ENCODE measurements at places on chromosomes 5 and 9.

- no peak overlapping the region for H3K4me3 ChIP-seq
- H3K4me1 ChIP-seq, result no peaks in the 10 kb centered on the region
- no peaks in the 10 kb centered on the region for H3K27me3 ChIP-seq
- H3K36me3 ChIP-seq, result no peaks in the 10 kb centered on the region
- H3K27ac ChIP-seq, result no peak overlapping the region
Observed at GRCh38 chr5:5524327-5524726, 101.8 kb downstream of the ICE1 start.

DNA sequence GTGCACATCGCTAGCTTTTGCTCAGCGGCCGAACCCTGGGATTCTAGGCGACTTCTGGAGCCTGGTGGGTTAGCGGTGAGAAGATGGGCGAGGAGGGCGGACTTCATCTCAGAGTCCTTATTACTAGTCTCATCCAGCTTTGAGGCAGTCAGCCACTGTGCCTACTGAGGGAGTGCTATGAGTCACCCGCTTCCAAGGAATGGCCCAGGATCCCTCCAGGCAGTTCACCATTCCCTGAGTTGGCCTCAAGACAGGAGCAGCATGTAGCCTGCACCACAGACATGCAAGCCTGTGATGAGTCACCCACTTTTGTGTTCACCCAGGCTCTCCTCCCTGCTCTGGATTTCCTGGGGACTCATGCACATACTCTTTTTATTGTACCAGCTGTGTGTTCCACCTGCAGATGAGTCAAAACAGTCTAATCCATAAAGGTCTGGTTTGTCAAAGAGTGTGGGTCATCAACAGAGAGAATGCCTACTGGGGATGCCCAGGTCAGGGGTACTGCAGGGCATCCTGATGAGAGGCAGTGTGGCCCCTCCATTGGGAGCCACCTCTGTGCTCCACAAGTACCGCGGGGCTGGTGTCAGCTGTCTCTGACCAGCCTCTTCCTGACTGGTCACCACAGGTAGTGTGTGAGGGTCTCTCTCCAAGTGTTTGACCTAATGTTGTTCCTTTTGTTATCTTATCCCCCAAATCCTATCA is 20.2 kb downstream of the SLC22A5 start:
- peak; percentile 94 for DNase-seq
- H3K27me3 ChIP-seq, result no peaks in the 10 kb centered on the region
- H3K27ac ChIP-seq, result peak overlapping the region; percentile 45
- no peaks in the 10 kb centered on the region for H3K36me3 ChIP-seq

- no peak for DNase-seq
- H3K27me3 ChIP-seq, result no peaks in the 10 kb centered on the region
- no peaks in the 10 kb centered on the region for H3K36me3 ChIP-seq
Observed at GRCh38 chr9:36471359-36471758, 71.3 kb upstream of the RNF38 start.

GRCh38 chr9:107557236-107557990 is 67.8 kb upstream of the KLF4 start:
- H3K4me3 ChIP-seq, result no peak overlapping the region
- DNase-seq, result no peak
- no peaks in the 10 kb centered on the region for H3K36me3 ChIP-seq
- no peak overlapping the region for H3K27ac ChIP-seq
- H3K27me3 ChIP-seq, result no peaks in the 10 kb centered on the region

DNA sequence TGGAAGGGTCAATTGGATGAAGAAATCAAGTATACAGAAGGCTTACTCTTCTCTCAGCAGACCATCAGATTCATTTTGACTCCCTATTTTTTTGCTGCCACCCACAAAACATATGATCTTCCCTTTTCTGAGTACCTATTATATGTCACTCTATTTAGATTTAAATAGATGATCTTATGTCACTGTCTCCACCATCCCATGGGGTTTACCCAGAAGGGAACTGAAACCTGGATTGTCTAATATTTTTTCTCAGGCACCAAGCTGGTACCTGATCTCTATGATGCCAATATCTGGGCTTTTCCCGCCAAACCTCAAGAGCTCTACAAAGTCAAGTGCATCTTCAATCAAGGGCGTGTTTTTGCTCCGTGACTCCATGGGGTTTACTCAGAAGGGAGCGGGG is 118.7 kb downstream of the GAS1 start:
- H3K36me3 ChIP-seq, result no peaks in the 10 kb centered on the region
- H3K4me1 ChIP-seq, result no peaks in the 10 kb centered on the region
- H3K4me3 ChIP-seq, result no peak overlapping the region
- no peak for DNase-seq

- no peaks in the 10 kb centered on the region for H3K27me3 ChIP-seq
- DNase-seq, result no peak
- H3K27ac ChIP-seq, result no peak overlapping the region
- no peaks in the 10 kb centered on the region for H3K36me3 ChIP-seq
- H3K4me1 ChIP-seq, result no peaks in the 10 kb centered on the region
- H3K4me3 ChIP-seq, result no peak overlapping the region
Observed at GRCh38 chr9:119861842-119862241, 492.6 kb upstream of the BRINP1 start.

GRCh38 chr9:70590315-70590677 is 175.8 kb upstream of the KLF9 start:
- no peak overlapping the region for H3K4me3 ChIP-seq
- H3K27ac ChIP-seq, result no peak overlapping the region
- no peaks in the 10 kb centered on the region for H3K4me1 ChIP-seq
- no peaks in the 10 kb centered on the region for H3K36me3 ChIP-seq

DNA sequence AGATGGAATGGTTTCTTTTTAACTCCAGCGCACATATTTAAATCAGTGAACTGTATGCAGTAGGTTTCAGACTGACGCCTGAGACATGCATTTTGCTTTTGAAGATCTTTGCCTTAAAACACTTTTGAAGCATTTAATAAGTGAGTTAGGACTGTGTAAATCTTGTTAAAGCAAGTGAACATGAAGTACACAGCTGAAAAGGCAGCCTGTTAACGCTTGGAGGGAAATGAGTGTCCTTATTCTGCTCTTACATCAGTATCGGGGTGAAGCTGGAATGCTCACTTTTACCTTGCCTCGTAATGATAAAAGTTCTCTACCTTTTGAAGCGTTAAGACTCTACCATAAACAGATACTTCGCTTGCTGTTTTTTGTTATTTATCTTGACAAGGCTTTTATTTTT is 552.2 kb downstream of the ZNF608 start:
- DNase-seq, result no peak
- no peak overlapping the region for H3K27ac ChIP-seq
- H3K27me3 ChIP-seq, result no peaks in the 10 kb centered on the region
- no peak overlapping the region for H3K4me3 ChIP-seq
- no peaks in the 10 kb centered on the region for H3K36me3 ChIP-seq
- no peaks in the 10 kb centered on the region for H3K4me1 ChIP-seq

- no peaks in the 10 kb centered on the region for H3K36me3 ChIP-seq
- peak; percentile 28 for DNase-seq
- H3K4me1 ChIP-seq, result no peaks in the 10 kb centered on the region
- no peak overlapping the region for H3K4me3 ChIP-seq
- H3K27me3 ChIP-seq, result no peaks in the 10 kb centered on the region
- no peak overlapping the region for H3K27ac ChIP-seq
Observed at GRCh38 chr9:113650207-113651131, 186.9 kb downstream of the RGS3 start.

DNA sequence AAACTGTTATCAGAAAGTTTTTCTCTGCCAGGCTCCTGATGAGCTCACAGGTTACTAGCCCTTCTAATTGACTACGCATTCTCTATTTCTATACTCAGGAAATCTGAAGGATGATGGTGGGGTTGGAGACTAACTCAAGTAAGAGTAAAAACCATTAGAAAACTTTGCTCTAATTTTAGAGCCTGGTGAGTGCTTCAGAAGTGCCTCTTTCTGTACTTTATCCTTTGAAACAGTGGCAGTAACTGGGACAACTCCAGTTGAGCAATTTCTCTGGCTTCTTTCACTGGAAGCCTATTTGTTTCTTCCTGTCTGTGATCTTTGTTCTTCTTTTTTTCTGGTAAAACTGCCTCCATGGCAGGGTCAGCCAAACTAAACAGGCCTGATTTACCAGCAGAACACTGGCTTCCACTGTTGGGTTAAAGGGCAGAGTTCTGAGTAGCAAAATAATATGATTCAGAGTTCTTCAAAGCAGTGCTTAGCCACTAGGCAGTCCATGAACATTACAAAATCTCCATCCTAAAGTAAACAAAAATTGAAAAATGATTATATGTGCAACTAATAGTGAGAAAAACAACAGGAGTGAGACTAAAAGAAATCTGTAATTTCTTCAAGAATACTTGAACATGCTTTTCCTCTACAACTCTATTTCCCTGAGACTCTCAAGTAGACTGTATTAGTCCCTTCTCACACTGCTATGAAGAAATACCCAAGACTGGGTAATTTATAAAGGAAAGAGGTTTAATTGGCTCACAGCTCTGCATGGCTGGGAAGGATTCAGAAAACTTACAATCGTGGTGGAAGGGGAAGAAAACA is 79.8 kb downstream of the MROH2B start:
- H3K4me1 ChIP-seq, result no peaks in the 10 kb centered on the region
- no peaks in the 10 kb centered on the region for H3K36me3 ChIP-seq
- H3K27me3 ChIP-seq, result no peaks in the 10 kb centered on the region

DNA sequence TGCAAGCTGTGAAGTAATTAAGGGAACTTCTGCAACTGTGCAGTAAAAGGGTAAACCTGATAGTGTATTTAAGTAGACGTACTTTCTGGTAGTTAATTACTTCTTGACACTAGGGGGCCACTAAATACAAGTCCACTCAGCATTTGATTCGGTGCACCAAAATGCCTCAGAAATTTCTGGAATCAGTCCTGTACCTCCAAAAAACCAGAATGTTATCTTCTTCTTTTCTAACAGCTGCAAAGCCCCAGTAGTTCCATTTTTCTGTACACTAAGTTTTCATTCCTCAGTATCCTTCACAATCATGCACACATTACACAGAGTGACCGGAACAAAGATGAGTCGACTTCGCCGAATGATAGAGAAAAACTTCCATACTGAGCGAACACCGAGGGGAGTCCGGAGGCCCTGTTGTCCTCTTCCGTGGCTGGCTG is 484 bp downstream of the GFM2 start:
- peak overlapping the region; percentile 100 for H3K4me3 ChIP-seq
- H3K4me1 ChIP-seq, result peaks cover 25% of the 10 kb centered on the region
- peak overlapping the region; percentile 98 for H3K27ac ChIP-seq
- DNase-seq, result no peak

DNA sequence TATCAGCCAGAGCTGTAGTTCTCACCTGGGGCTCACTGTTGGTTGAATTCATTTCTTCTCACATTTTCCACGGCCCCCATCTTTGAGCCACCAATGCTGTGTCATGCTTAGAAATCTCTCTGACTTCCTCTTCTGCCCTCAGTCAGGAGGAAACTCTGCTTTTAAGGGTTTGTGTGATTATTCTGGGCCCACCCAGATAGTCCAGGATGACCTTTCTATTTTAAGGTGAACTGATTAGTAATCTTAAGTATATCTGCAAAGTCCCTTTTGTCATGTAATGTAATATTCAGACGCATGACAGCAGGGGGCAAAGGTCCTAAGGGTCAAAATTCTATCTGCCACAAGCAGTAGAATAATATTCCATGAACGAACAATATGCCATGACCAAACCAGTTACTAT is 88.4 kb downstream of the AK8 start:
- H3K36me3 ChIP-seq, result no peaks in the 10 kb centered on the region
- no peaks in the 10 kb centered on the region for H3K4me1 ChIP-seq
- DNase-seq, result no peak
- no peak overlapping the region for H3K4me3 ChIP-seq
- H3K27me3 ChIP-seq, result peaks cover 5% of the 10 kb centered on the region
- H3K27ac ChIP-seq, result no peak overlapping the region

DNA sequence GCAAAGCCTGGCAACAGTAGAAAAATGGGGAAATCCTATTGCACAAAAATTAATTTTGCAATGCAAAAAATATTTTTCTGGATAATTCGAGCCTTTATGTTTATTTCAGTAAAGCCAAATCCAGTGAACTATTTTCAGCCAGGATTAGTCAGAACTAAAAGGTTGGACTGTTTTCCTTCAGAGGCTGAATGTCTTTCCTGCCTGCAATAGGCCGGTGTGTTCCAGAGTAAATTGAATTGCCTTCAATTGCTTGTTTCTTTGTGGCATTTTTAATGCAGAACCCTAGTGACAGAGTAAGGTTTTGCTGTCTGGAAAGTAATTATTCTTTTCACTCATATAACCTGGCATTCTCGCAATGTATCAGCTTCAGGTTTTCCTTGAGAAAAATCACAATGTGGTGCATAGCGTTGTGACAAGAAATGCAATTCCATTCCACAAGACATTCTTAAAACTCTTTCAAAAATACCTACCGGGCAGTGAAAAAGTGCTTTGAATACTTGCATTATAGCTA is 183.7 kb downstream of the GLIS3 start:
- no peaks in the 10 kb centered on the region for H3K27me3 ChIP-seq
- DNase-seq, result no peak
- no peaks in the 10 kb centered on the region for H3K4me1 ChIP-seq
- no peak overlapping the region for H3K27ac ChIP-seq

- peaks cover 28% of the 10 kb centered on the region for H3K4me1 ChIP-seq
- no peak for DNase-seq
- no peaks in the 10 kb centered on the region for H3K27me3 ChIP-seq
Observed at GRCh38 chr5:124744170-124744971, 2.1 kb downstream of the ZNF608 start.

GRCh38 chr9:124505006-124505900 is 1.9 kb downstream of the NR5A1 start:
- no peak overlapping the region for H3K4me3 ChIP-seq
- H3K27me3 ChIP-seq, result no peaks in the 10 kb centered on the region
- no peak overlapping the region for H3K27ac ChIP-seq
- no peaks in the 10 kb centered on the region for H3K4me1 ChIP-seq

DNA sequence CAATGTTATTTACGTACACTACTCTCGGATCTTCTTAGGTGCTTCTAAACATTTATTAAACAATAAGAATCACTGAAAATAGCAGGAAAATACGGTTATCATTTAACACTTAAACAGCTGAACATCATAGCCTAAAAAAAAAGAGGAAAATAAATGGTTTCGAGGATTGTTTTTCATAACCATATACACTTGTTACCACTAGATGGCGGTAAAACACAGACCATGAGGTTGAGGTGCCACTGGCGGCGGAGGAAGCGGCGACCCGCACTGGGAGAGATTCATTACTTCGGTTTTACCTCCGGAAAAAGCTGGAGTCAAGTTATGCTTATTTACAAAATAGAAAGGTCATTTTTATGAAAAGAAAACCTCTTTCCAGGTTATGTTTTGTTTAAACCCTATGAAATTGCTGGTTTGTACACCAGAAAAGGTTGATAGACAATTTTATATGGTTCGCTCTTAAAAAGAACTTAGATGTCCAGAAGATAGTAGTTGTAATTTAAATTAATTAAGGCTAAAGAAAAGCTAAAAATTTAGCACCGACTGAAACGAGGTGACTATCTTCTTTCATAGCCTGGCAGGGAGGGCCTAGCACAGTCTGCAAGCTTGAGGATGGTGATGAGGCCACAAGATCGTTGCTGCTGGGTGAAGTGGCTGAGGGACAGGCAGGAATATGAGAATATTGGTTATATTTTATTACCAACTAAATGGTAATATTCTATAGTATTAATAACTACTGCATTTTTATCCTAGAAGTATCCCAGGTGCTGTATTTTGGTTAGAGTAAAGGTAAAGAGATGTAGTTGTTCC is 605.7 kb downstream of the RAB3C start:
- H3K36me3 ChIP-seq, result no peaks in the 10 kb centered on the region
- no peak for DNase-seq
- H3K4me3 ChIP-seq, result no peak overlapping the region
- peaks cover 4% of the 10 kb centered on the region for H3K27me3 ChIP-seq

GRCh38 chr5:9545992-9546851 is at the start of gene SEMA5A:
SEMA5A (minus strand) TSS chr5:9546075; CDS start chr5:9379946, 166,129 bp downstream.
- peaks cover 22% of the 10 kb centered on the region for H3K27me3 ChIP-seq
- H3K36me3 ChIP-seq, result no peaks in the 10 kb centered on the region
- H3K4me3 ChIP-seq, result peak within 1 kb of the TSS; percentile 36
- H3K27ac ChIP-seq, result no peak within 1 kb of the TSS
- no peak for DNase-seq
- peaks cover 9% of the 10 kb centered on the region for H3K4me1 ChIP-seq
